ENCODE measurements at places on chromosomes 7 and 10.

DNA sequence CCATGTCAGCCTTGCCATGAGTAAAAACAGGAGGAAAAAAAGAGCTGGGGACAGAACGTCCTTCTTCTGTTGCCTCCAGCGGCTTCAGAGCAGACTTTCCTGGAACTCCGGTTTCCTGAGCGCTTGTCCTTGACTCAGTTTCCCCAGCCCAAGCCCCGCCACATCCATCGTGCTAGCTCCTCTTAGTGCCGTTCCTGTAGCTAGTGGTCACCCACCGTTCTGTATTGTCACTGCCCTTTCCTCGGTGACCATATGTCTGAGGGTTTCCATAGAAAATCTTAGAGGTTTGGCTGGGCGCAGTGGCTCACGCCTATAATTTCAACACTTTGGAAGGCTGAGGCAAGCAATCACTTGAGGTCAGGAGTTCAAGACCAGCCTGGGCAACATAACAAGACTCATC lies 100.1 kb downstream of the CUX1 start:
- no peak for DNase-seq

- DNase-seq: peak; percentile 54
Measured at GRCh38 chr7:87934699-87935383, 790 bp downstream of the ADAM22 start.

- no peak for DNase-seq
Measured at GRCh38 chr10:4514445-4515108, 311.4 kb upstream of the AKR1E2 start.

GRCh38 chr10:43628956-43629355 lies 19.7 kb downstream of the ZNF32 start:
- DNase-seq: no peak

- no peak for DNase-seq
Measured at GRCh38 chr7:111529507-111530355, 32.6 kb downstream of the IMMP2L start.

DNA sequence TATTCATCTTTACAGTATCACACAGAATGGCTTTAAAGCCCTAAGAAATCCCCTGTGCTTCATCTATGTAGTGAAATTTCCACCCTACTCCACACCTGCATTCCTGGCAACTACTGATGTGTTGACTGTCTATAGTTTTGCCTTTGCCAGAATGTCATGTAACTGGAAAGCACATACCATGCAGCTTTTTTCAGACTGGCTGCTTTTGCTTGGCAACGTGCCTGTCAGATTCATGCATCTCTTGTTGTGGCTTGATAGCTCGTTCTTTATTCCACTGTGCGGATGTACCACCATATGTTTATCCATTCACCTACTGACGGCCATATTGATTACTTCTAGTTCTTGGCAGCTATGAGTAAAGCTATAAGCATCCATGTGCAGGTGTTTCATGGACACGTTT lies 30.6 kb downstream of the RBM17 start:
- DNase-seq: no peak

Measured in spinal cord (tissue), 10 donors.